ENCODE measurements at places on chromosomes 12 and 14.

- DNase-seq = no peak
These were observed 36.8 kb downstream of the VDR start for GRCh38 chr12:47868041-47868440.

- DNase-seq = no peak
These were observed 83.5 kb upstream of the ATXN7L3B start for GRCh38 chr12:74454109-74454508.

DNA sequence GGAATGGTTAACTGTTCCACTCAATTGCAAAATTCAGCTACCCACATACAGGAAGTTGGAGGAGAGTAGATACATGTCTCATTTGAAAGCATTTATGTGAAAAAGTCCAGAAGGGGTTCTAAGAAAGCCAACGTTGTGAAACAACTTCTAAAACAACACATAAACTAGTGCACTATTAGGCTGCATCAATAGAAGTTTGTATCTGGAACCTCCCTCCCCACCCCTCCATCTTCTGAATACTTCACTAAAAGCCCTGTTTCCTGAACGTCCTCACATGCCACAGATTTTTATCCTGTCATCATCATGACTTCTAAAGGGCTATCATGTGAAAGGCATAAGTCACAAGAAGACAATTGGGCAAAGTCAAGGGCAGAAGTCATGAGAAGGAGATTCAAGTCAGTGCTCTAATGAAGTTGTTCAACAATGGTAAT is 5.5 kb downstream of the KRT79 start:
- no peak for DNase-seq

GRCh38 chr12:69816082-69816481 is 8.9 kb upstream of the MYRFL start:
- no peak for DNase-seq

GRCh38 chr12:29103539-29103974 is 45.5 kb upstream of the FAR2 start:
- DNase-seq = no peak
